ENCODE measurements at places on chromosomes 2 and 18. TPM values are rescaled to one million over a fixed set of nuclear protein-coding genes. Genes with fewer than 3 reads are reported as not detected.

GRCh38 chr18:22021701-22022100, 147.7 kb upstream of the GATA6 start:
- no peak for DNase-seq
- H3K4me1 ChIP-seq, result no peaks in the 10 kb centered on the region
- no peaks in the 10 kb centered on the region for H3K36me3 ChIP-seq
- no peak overlapping the region for H3K4me3 ChIP-seq
- H3K27me3 ChIP-seq, result no peaks in the 10 kb centered on the region
- no peak overlapping the region for H3K27ac ChIP-seq

- peaks cover 39% of the 10 kb centered on the region for H3K4me1 ChIP-seq
- DNase-seq, result peak; percentile 85
- H3K27ac ChIP-seq, result peak overlapping the region; percentile 94
- H3K27me3 ChIP-seq, result no peaks in the 10 kb centered on the region
- peaks cover 26% of the 10 kb centered on the region for H3K36me3 ChIP-seq
- H3K4me3 ChIP-seq, result no peak overlapping the region
Observed at GRCh38 chr2:9422321-9423099, 818 bp downstream of the ITGB1BP1 start.

GRCh38 chr2:8694737-8695136, 12.9 kb downstream of the ID2 start:
- no peak overlapping the region for H3K4me3 ChIP-seq
- peaks cover 22% of the 10 kb centered on the region for H3K27me3 ChIP-seq
- no peak for DNase-seq
- H3K36me3 ChIP-seq, result no peaks in the 10 kb centered on the region
- no peak overlapping the region for H3K27ac ChIP-seq

DNA sequence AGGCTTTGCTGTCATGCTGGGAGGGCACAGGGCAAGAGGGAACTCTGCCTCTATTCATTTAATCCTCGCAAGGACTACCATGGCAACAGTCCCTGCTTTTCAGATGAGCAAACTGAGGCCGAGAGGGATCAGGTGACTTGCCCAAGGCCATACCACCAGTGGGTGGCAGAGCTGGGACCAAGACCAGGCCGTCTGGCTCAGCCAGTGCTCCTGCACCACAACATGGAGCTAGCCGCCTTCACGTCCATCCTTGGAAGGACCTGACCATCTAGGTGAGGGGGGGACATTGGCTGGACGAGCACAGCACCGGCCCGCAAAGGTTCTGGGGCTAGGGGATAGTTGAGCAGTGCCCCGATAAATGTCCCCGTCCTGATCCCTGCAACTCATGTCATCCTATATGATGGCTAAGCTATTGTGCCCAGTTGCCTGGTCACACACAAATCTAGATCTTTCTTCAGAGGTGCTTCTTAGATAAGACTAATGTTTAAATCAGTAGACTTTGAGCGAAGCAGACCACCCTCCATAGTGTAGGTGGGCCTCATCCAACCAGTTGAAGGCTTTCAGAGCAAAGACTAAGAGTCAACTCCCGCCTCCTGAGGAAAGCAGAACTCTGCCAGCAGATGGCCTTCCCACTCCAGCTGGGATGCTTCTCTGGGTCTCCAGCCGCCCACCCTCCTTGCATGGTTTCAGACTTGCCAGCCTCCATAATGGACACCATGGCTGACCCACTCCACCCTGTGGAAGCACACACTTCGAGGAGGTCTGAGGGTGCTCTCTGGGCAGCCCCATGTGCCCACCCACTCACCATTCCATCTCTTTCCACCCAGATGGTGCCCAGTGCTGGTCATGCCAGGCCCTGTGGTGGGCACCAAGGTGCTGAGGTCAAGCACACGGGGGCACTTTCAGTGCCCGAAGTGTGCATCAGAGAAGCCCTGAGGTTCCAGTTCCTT, 214.8 kb upstream of the RAB6C start:
- H3K27ac ChIP-seq, result no peak overlapping the region
- H3K4me3 ChIP-seq, result no peak overlapping the region
- no peaks in the 10 kb centered on the region for H3K27me3 ChIP-seq

DNA sequence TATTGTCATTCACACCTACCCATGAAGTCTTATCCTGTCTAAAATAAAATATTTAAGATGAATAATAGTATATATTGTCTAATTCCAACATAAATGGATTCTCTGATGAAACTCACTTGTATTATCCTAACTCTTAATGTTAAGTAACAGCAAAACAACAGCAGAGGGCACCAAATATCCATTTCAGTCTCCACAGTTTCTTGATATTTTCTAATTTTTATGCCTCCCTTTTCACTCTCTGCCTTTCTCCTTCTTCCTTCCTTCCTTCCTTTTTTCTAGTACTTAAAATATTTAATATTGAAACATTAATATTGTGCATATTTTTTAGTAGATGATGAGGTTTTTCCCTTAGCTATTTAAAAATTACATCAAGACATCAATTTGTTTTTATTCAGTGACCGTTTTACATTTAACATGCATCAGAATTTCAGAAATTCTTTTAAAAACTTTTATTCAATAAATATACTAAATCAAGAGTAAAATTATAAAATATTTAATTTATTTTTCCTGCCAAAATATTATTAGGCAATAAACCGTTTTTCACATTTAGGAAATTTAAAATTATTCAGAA, 97.6 kb downstream of the WDR7 start:
- no peak overlapping the region for H3K4me3 ChIP-seq
- H3K27ac ChIP-seq, result no peak overlapping the region
- H3K36me3 ChIP-seq, result no peaks in the 10 kb centered on the region
- DNase-seq, result peak; percentile 63
- H3K27me3 ChIP-seq, result no peaks in the 10 kb centered on the region
- H3K4me1 ChIP-seq, result peaks cover 18% of the 10 kb centered on the region

DNA sequence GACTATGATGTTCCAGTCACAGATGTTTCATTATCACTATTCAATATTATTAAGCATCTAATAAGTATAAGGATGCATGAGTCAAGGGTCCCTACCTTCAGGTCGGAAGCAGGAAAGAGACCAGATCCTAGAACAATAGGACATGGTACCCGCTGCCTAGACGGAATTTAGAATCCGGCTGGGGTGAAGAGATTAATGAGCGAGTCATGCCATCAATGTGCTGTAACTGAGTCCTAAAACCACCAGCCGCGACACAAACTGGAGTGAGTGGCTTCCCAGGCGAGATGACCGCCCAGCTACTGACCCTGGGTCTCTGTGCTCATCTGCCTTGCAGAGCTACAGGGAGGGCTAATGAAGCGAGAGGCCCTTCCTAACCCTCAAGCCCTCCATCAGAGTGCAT, 73.6 kb downstream of the DNMT3A start:
- peaks cover 9% of the 10 kb centered on the region for H3K4me1 ChIP-seq
- H3K4me3 ChIP-seq, result no peak overlapping the region
- no peak overlapping the region for H3K27ac ChIP-seq
- H3K27me3 ChIP-seq, result no peaks in the 10 kb centered on the region
- DNase-seq, result no peak
- H3K36me3 ChIP-seq, result peaks cover 64% of the 10 kb centered on the region

DNA sequence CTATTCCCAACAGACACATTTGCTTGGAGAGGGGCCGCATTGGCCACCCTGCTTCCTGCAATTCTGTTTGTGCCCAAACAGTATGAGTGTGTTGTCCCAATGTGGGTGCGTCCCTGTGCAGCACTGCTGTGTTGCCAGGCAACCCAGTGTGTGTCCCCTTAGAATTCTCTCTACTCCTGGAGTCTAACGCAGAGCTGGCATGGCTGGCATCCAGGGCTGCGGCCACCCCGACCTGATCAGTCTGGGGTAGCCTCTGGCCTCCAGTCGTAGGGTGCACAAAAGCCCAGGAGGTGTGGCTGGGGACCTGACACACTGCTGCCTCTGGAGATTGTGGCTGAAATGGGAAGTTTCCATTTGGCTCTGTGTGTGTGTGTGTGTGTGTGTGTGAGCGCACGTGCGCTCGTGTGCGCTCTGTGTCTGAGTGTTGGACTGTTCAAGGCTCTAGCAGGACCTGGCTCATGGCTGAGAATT, 48.0 kb downstream of the TEX44 start:
- no peak overlapping the region for H3K4me3 ChIP-seq
- no peaks in the 10 kb centered on the region for H3K27me3 ChIP-seq
- H3K4me1 ChIP-seq, result peaks cover 22% of the 10 kb centered on the region
- DNase-seq, result no peak
- H3K36me3 ChIP-seq, result no peaks in the 10 kb centered on the region

- no peaks in the 10 kb centered on the region for H3K27me3 ChIP-seq
- peak; percentile 99 for DNase-seq
- peaks cover 3% of the 10 kb centered on the region for H3K36me3 ChIP-seq
- H3K27ac ChIP-seq, result peak overlapping the region; percentile 92
- H3K4me1 ChIP-seq, result peaks cover 44% of the 10 kb centered on the region
Observed at GRCh38 chr2:39124000-39124745, 3.3 kb upstream of the SOS1 start.

DNA sequence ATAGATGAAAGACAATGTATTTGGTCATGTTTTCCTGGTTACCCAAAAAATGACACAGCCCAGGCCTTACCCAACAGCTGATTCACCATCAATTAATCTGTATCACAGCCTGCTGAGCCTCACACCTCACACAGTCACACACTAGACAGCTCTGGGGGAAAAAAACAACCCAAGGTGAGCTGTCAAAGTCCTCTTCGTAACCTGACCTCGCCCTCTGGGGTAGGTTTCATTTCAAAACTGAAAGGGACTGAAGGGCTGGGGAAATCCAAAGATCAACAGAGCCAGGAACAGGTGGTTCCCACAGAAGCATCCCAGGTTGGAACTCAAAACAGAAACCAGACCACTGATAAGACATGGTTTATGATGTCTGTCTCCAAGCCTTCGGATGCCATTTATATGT, 18.2 kb upstream of the PCBP1 start:
- H3K4me3 ChIP-seq, result peak overlapping the region; percentile 47
- DNase-seq, result peak; percentile 94
- peaks cover 43% of the 10 kb centered on the region for H3K4me1 ChIP-seq

GRCh38 chr2:216829533-216829932, 30.3 kb downstream of the TNP1 start:
- no peak overlapping the region for H3K4me3 ChIP-seq
- no peaks in the 10 kb centered on the region for H3K4me1 ChIP-seq
- H3K36me3 ChIP-seq, result no peaks in the 10 kb centered on the region
- DNase-seq, result no peak

GRCh38 chr2:206115026-206115578, 29.1 kb upstream of the INO80D start:
- no peak overlapping the region for H3K4me3 ChIP-seq
- H3K36me3 ChIP-seq, result peaks cover 30% of the 10 kb centered on the region
- no peak for DNase-seq
- H3K4me1 ChIP-seq, result no peaks in the 10 kb centered on the region
- no peak overlapping the region for H3K27ac ChIP-seq
- H3K27me3 ChIP-seq, result no peaks in the 10 kb centered on the region

DNA sequence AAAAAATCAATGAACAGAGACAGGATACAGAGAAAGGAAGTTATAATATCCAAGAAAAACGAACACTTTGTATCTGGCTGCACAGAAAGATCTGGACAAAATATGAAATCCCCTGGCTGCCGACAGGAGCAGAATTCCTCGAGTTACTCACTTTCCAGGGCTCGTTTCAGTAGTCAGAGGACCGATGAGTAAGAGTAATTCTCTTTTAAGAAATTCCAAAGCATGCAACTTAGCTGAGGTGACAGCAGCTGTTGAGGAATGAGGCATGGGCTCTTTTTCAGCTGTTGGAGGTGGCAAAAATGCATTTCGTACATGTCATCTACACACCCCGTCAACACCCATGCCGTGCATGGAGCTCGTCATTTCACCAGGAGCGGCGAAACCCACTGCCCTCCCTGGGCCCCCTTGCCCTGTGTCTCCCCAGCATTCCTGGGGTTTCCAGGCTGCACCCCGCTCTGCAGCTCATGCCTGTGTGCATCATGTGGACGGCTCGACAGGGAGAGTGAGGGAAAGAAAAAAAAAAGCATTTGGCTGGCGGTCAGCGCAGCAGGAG, 210.8 kb upstream of the SMIM21 start:
- DNase-seq, result peak; percentile 32
- H3K4me3 ChIP-seq, result no peak overlapping the region
- H3K36me3 ChIP-seq, result no peaks in the 10 kb centered on the region
- H3K27me3 ChIP-seq, result no peaks in the 10 kb centered on the region
- H3K4me1 ChIP-seq, result no peaks in the 10 kb centered on the region
- no peak overlapping the region for H3K27ac ChIP-seq

DNA sequence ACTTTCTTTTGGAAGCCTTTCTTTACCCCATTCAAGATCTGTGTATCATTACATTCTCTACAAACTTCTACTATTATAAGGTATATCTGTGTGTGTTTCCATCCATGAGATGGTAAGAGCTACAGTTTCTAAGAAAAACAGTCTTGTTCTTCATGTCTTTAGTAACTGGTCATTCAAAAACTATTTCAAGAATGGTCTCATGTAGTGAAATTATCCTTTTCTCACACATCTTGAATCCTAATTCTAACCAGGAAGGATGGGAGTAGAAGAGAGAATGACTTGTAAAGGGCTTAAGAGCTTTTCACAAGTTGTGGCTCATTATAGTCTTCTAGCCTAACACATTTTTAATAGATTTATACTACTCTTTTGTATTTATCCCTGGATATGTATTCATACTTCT, 47.3 kb downstream of the ROCK1 start:
- peaks cover 6% of the 10 kb centered on the region for H3K4me1 ChIP-seq
- DNase-seq, result no peak
- no peak overlapping the region for H3K4me3 ChIP-seq
- no peak overlapping the region for H3K27ac ChIP-seq

DNA sequence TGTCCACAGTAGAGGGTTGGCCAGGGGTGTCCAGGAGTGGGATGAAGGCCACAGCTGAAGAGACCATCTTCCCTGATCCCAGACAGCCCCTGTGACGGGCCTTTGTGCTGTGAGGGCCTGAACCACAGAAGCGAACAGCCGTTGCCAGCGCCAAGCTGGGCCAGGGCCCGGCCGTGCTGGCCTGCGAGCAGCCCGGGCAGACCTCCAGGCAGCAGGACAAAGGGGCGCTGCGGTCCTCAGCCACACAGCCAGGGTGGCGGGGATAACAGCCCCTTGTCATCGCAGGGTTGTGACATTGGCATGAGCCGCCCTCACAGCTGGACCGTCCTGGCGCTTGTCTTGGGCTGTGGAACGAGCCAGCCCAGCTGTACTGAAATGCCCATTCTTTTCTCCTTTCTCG, 161.1 kb downstream of the FAM210A start:
- peaks cover 65% of the 10 kb centered on the region for H3K4me1 ChIP-seq
- no peak overlapping the region for H3K27ac ChIP-seq
- DNase-seq, result no peak
- peaks cover 6% of the 10 kb centered on the region for H3K36me3 ChIP-seq
- H3K27me3 ChIP-seq, result no peaks in the 10 kb centered on the region

- peak overlapping the region; percentile 3 for H3K4me3 ChIP-seq
- H3K36me3 ChIP-seq, result peaks cover 35% of the 10 kb centered on the region
- H3K27me3 ChIP-seq, result no peaks in the 10 kb centered on the region
- no peak overlapping the region for H3K27ac ChIP-seq
- H3K4me1 ChIP-seq, result peaks cover 54% of the 10 kb centered on the region
- no peak for DNase-seq
Observed at GRCh38 chr2:69597105-69597504, 46.4 kb downstream of the AAK1 start.

- no peaks in the 10 kb centered on the region for H3K36me3 ChIP-seq
- no peak for DNase-seq
- H3K27ac ChIP-seq, result no peak overlapping the region
- H3K27me3 ChIP-seq, result no peaks in the 10 kb centered on the region
- H3K4me1 ChIP-seq, result no peaks in the 10 kb centered on the region
Observed at GRCh38 chr2:129437725-129438124, 541.7 kb upstream of the RAB6C start.

The DYNAP gene
- not detected for total RNA-seq

The ZC3H6 gene
- 4.9 TPM for total RNA-seq

The MYO7B gene
- total RNA-seq, result 0.12 TPM

The DTNA gene
- not detected for total RNA-seq

The TNFAIP6 gene
- not detected for total RNA-seq

The FAHD2B gene
- 24.3 TPM for total RNA-seq

The POMC gene
- 6.9 TPM for total RNA-seq

The PCARE gene
- total RNA-seq, result not detected

The PLGLB2 gene
- total RNA-seq, result 1.8 TPM

The SEMA4C gene
- 23.8 TPM for total RNA-seq

The STAM2 gene
- total RNA-seq, result 22.2 TPM

The PPP1CB gene
- total RNA-seq, result 246 TPM

All from activated CD4-positive, alpha-beta T cell treated with anti-CD3 and anti-CD28 coated beads, Interleukin-2, amount 10 ng/mL, durations not matched to agents 24 days and 14 days (primary cell).